Activated CD8-positive, alpha-beta memory T cell treated with anti-CD3 and anti-CD28 coated beads, Interleukin-2, amount 50 U/mL, for 4 hours (primary cell): ENCODE measurements at places on chromosomes 13 and 19.

- DNase-seq = no peak
These were observed 249.6 kb upstream of the SPRY2 start for GRCh38 chr13:80590551-80590950.

GRCh38 chr19:6393983-6394412 is 1.0 kb upstream of the GTF2F1 start:
- DNase-seq = peak; percentile 70

DNA sequence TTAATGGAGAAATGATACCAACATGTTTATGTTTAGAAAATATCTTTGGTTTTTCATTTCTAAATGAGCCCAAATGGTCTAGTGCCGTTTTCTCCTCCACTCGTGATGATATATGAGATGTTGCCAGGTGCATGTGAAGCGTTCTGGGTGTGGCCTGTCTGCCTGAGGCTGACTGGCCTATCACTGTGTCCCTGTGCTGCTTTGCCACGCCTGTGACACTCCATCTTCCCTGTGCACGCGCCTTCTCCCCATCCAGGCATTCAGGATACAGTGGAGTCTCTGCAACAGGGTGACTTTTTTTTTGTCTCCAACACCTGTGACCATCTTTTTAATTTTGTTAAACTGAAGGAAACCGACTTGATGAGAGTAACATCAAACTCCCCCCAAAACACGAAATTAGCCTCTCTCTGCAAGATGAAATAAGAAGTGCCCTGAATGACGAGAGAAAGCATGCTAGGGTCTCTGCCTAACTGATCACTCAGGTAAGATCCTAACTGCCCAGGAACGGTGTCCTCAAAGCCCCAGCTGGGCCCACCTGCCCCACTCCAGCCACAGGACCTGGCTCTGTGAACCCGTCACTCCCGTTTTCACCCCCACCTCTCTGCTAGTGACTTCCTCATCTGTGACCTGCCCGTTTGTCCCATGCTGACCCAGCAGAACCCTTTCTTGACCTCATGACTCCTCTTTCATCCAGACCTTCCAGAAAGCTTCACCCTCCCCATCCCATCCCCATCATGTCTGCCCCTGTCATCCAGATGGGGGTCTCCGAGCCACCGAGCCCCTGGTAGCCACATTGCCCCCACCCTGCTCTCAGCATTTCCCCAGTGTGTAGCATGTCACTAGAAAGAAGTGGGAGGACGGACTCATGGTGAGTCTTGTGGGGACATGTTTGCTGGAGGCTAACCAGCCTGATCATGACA is 33.2 kb upstream of the TFDP1 start:
- no peak for DNase-seq

DNA sequence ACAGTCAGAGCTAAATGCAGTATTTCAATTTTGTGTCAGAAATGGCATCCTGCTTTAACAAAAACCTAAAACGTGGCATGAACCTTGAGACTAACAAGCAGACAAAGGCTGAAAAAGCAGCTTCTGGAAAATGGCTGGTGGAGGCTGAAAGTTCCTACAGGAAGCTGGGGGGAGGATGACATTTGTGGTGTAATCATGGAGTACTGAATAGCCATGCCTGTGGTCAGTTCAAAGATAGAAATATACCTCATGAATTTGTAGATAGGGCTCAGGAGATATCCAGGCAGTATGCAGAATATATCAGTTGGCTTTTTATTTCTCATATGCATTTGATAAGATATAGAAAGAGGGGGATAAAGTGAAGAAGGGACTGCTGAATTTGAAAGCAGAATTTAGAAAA is 181.7 kb downstream of the UQCRFS1 start:
- DNase-seq = no peak

GRCh38 chr19:2391118-2391725 is 31.2 kb downstream of the TMPRSS9 start:
- DNase-seq = peak; percentile 29

DNA sequence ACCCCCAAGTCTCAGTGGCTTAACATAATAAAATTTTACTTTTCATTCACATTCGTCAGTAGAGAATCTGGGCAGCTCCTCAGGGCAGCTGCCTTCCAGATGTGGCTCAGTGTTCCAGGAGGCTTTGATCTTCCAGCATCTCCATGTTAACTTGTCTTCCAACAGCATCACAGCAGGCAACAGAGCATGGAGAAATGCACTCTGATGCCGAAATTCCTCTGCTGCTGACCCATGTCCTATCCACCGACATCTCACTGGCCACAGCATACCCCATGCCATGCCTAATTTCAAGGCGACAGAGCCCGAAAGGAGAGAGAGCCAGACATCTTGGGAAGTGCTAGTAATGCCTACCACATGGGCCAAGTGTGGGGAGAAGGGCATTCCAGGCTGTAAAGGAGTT is 64.9 kb upstream of the MEDAG start:
- DNase-seq = no peak

GRCh38 chr19:3760871-3761361 is 576 bp downstream of the APBA3 start:
- no peak for DNase-seq
